Hematopoietic multipotent progenitor cell treated with erythropoietin and hydrocortisone succinate and interleukin-3 and kit ligand, for 15 days (in vitro differentiated cells): ENCODE measurements at places on chromosomes 7 and 10.

DNA sequence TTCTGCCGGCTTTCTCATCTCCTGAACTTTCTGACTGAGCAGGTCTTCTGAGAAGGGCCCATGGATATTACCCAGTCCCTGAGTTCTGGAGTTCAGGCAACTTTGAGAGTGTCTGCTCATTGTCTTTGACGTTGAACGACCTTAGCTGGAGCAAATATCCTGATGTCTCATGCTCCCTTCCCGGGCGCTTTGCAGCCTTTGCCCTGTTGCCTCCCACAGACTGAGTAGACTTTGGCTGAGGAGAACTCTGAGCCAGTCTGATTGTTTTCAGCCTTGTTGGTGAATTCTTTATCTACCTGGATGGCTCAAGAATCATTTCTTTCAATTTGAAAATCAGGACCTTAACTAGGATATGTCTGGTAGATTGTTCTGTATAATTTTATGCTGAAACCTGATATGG lies 353.7 kb downstream of the GLRX3 start:
- DNase-seq = no peak

GRCh38 chr10:20004087-20004523 lies 187.9 kb downstream of the PLXDC2 start:
- DNase-seq = no peak

GRCh38 chr10:70323138-70323696 lies 39.4 kb upstream of the NPFFR1 start:
- no peak for DNase-seq

GRCh38 chr7:71300603-71301002 lies 168.7 kb downstream of the GALNT17 start:
- no peak for DNase-seq

- peak; percentile 39 for DNase-seq
These were observed 106.2 kb upstream of the KCTD7 start for GRCh38 chr7:66522518-66522917.

DNA sequence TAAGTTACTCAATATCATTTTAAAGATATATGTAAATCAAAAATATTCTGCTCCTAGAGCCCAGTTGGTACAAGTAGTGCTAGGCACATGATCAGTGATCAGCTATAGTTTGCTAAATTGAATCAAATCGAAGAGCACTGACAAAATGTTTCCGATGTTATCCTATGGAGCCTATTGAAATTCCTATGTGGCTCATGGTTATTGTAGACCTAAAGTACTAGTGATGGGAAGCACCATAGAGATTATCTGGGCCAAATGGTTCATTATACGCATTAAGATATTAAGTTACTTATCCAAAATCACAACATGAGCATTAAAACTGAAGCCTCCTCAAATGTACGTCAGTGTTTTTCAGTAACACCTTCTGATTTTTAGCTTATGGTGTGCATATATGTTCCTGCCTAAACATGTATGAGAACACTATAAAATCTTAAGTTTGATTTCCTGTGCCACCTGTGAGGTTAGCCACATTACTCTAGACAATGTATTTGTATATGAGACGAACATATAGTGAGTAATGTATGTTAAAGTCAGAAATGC lies 103.2 kb downstream of the IQUB start:
- DNase-seq = no peak

GRCh38 chr10:5987747-5988146 lies 10.4 kb upstream of the IL15RA start:
- DNase-seq = peak; percentile 91
